ENCODE measurements at places on chromosomes 7 and 10. TPM values are rescaled to one million over a fixed set of nuclear protein-coding genes. Genes with fewer than 3 reads are reported as not detected.
A peak's percentile ranks its signal among the peaks of the same experiment; 100 is the strongest.

DNA sequence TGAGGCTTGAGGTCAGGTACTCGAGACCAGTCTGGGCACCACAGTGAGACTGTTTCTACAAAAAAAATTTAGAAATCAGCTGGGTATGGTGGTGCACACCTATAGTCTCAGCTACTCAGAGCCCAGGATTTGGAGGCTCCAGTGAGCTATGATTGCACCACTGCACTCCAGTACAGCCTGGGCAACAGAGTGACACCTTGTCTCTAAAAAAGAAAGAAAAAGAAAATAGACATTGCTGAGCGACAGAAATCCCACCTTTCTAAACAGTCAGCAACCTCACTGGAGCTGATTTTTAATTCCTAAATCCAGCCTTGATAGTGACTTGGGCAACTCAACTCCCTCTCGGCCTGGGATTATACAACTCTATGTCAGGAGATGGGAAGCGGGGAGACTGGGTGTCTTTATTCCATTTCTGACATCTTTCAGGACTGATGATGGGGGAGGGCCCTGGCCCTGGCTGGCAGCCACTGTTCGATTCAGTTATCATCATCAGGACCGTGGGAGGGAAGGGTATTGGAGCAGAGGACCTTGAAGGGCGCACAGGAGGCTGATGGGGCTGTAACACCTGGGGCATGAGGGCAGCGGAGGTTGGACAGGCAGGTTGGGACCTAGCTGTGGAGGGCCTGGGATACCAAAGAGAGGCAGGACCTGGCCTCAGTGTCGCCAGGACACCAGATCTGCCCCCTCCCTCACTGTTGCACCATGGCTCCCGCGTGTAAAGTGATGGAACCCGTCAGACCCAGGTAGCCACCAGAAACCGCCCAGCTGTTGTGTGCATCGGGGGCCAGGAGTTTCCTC is 14.7 kb downstream of the HSPB1 start:
- peak; percentile 68 for DNase-seq

DNA sequence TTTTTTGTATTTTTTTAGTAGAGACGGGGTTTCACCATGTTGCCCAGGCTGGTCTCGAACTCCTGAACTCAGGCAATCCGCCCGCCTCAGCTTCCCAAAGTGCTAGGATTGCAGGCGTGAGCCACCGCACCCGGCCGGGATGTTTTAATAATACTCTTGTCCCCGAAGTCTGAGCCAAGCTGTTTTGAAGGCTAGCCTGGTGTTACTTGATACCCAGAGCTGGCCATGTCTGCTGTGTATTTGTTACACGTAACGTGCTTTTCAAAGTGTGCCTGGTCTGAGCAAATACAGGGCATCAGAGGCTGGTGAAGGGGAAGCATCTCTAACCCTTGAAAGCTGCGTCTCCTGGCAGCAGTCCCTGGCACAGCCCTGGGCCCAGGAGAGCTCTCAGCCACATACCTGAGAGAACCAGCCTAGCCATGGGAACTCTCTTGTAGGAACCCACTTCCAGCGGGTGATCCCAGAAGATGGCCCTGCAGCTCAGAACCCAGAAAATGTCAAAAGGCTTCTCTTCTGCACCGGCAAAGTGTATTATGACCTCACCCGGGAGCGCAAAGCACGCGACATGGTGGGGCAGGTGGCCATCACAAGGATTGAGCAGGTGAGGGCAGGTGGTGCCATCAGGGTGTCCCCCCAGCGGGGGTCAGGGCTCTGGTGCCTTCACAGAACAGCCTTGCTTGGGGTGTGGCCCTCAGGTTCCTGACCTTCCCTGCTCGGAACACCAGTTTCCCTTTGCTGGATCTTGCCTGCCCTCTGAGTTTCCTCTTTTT is 41.7 kb upstream of the ZMIZ2 start:
- no peak for DNase-seq

DNA sequence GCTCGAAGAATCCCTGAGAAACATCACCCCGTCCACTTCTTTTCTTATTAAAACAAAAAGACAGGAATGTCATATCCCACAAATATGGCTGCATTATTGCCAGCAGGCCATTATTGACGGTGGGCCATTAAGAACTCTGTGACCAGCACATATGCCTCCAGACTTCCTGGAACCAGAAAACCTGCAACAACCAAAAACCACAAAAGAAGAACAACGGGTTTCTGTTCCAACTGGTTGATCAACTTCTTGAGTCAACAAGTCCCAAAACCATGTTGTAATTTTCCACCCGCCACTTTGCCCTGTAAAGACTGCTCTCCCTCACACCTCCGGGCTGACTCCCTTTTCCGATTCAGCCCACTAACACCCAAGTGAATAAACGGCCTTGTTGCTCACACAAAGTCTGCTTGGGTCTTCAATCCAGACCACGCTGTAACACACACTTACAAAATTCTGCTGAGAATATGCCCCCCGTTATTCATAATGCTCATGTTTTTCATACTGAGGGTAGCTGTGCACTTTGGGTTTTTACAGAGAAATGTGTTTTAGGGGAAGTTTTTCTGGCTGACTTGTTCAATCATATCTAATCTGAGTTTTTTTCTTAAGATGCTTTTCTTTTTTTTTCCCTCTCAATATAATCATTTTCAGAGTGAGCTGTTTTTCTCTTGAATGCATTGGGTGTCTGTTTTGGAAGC is 20.7 kb downstream of the ZNF107 start:
- peak; percentile 41 for DNase-seq

GRCh38 chr10:73810735-73811465 is 498 bp downstream of the NDST2 start:
- DNase-seq, result peak; percentile 89

DNA sequence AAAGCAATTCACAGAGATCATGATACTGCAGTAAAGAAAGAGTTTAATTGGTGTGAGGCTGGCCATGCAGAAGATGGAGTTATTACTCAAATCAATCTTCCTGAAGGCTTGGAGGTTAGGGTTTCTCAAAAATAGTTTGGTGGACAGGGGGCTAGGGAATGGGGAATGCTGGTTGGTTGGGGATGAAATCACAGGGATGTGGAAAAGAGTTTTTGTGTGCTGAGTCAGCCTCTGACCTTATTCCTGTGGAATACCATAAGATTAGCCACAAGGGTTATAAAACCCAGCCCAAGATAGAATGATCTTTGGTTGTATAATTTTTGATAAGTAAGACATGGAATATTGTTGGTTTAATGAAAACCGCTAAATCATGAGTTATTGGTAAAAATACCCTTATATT is 764.3 kb downstream of the TYW1 start:
- DNase-seq, result no peak

- DNase-seq, result no peak
Measured at GRCh38 chr7:55124989-55125875, 106.4 kb downstream of the EGFR start.

- DNase-seq, result no peak
Measured at GRCh38 chr10:7547829-7548228, 118.9 kb downstream of the ITIH5 start.

DNA sequence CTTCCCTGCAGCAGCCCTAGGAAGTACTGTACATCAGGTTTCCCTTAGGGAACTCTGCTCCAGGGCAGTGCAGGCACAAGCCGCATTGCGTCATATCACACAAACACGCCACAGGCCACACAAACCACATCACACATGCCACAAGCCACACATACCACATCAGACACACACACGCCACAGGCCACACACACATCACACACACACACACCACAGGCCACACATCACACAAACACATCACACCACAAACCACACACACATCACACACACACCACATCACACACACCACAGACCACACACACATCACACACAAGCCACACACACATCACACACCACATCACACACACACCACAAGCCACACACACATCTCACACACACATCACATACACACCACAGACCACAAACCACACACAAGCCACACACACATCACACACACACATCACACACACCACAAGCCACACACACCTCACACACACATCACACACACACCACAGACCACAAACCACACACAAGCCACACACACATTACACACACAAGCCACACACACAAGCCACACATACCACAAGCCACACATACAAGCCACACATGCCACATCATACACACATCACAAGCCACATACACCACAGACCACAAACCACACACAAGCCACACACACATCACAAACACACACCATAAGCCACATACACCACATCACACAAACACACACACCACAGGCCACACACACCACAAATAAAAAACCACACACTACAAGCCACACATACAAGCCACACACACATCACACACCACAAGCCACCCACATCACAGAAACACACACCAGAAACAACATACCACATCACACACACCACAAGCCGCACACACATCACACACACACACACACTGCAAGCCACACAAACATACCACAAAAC is 53.4 kb downstream of the TMEM209 start:
- peak; percentile 73 for DNase-seq

The PNPLA8 gene
- total RNA-seq, result 17.2 TPM

The METTL2B gene
- total RNA-seq, result 71.3 TPM

DNA sequence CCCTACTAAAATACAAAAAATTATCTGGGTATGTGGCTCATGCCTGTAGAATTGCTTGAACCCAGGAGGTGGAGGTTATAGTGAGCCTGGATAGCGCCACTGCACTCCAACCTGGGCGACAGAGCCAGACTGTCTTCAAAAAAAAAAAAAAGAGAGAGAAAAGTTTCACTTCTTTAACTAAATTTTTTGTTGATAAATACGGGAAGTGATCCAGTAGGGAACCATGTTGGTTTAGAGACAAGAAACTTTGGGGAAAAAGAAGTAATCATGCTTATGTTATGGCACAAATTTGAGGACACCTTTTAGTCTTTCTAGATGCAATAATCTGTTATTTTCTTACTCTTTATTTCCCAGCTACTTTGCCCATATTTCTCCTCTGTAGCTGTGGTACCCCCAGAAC is 309.7 kb downstream of the TYW1 start:
- no peak for DNase-seq

The ASB4 gene
- total RNA-seq, result not detected

- no peak for DNase-seq
Measured at GRCh38 chr10:21257919-21258318, 267.6 kb downstream of the SKIDA1 start.

The MAP3K8 gene
- total RNA-seq, result 20.9 TPM

GRCh38 chr7:150793569-150794238 is 6.5 kb downstream of the TMEM176B start:
- no peak for DNase-seq

- no peak for DNase-seq
Measured at GRCh38 chr7:66145400-66146104, 30.9 kb downstream of the CRCP start.

DNA sequence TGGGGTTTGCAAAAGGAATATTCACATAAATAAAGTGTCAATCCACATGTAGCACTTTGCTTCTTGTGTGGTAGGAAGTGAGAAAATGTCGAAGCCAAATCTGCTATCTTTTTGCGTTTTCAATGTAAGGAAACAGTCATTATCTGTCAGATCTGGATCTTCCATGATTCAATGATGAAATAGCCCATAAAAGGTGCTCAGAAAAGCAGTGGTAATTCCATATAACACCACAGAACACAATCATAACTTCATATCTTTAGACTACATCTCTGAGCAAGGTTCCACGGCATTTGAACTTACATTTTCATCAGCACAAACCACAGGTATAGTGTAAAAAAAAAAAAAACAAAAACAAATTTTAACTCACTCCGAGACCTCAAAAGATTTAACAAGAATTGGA is 39.9 kb upstream of the EGR2 start:
- peak; percentile 65 for DNase-seq

- no peak for DNase-seq
Measured at GRCh38 chr10:132102071-132102716, 36.4 kb downstream of the JAKMIP3 start.

The RASSF4 gene
- 1.5 TPM for total RNA-seq

GRCh38 chr10:76303682-76304316 is 872.4 kb downstream of the LRMDA start:
- DNase-seq, result peak; percentile 57

- DNase-seq, result no peak
Measured at GRCh38 chr10:59127991-59128390, 48.5 kb upstream of the PHYHIPL start.

GRCh38 chr10:77029777-77030717 is 607.6 kb downstream of the KCNMA1 start:
- DNase-seq, result no peak

DNA sequence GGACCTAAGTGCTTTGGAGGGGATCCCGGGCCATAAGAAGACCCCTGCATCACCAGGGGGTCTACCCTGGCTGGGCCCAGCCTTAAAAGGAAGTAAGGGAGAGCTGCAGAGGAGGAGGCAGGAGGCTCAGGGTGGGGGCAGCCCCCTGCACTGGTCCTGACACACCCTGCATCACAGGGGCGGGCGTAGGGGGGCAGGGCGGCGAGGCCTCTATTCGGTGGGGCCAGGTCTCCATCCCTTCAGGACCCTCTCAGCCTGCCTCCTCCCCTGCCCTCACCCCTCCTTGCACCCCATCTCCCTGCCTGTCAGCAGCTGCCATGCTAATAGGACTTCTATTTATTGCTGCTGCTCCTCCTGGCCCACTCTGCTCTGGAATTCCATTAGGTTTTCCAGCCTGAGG is 101.4 kb downstream of the C10orf105 start:
- no peak for DNase-seq

The CYP26C1 gene
- total RNA-seq, result 0.07 TPM

DNA sequence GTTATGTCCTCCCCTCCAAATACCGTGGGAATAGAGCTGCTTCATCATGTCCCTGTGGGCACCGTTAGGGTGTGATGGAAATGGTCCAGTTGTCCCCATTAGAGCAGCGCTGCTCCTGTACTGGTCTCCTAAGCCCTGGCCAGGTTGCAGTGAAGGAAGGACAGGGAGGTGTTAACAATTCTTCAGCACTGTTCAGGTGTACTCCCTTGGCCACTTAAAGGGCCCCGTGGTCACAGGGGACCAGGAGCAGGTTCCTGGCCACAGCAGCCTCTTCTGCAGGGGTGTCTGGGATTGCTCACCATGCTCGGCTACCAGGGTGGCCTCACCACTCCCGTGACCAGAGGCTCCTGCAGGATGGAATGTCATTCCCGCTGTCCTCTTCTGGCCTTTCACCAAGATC is 65.8 kb downstream of the MINDY4 start:
- DNase-seq, result no peak

DNA sequence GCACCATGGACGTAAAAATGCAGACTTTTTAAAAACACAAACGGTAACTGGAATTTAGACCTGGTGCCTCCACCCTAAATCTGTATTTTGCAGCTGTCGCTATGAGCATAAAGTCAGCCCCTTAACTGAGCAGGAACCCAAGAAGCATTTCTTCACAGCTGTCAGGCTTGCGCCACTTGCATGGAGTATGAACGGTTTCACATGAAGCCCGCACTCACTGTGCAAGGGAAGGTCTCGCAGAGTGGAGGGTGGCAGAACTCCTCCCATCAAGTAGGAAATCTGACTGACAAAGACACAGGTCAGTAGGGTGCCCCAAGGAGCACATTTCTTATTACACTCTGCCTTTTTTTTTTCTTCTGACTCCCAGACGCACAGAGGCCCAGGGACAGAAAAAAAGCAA is 58.5 kb downstream of the ELMO1 start:
- no peak for DNase-seq

The ZPBP gene
- not detected for total RNA-seq

DNA sequence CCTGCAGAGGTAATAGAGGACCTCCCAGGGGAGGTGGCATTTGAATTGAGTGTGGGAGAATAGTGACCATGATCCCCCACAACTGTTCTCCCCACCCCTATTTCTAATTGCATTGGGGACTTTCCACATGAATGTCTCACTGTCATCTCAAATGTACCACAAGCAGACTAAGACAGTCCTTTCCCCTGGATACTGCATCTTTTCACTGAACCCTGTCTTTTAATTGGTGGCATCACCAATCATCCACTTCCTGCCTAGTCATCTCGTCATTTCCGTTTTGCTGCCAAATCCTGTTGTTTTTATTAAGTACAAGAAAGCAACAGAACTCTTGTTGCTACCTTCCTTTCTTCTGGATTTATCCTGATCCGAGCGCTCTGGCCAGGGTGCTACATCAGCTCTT is 120.3 kb downstream of the NRP1 start:
- peak; percentile 66 for DNase-seq

- no peak for DNase-seq
Measured at GRCh38 chr7:84821671-84822534, 365.0 kb downstream of the SEMA3D start.
